ENCODE measurements at places on chromosomes 13 and 19.

DNA sequence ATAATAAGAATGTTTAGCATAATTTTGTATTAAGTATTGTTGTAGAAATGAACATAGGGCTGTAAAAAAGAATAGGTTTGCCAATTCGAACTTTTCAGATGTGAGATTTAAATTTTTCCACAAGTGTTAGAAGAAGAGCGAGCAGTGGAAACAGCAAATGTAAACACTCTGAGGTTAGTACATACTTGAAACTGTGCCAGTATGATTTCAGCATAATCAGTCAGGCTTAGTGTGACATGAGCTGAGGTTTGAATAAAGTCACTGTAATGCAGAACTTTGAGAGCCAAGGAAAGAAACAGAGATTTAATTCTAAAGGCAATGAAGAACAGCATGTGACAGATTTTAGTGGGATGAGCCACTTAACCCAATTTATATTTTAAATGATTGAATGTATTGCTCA, 2166.4 kb downstream of the PCDH9 start:
- DNase-seq: no peak

- no peak for DNase-seq
Observed at GRCh38 chr13:110262508-110263291, 44.3 kb downstream of the COL4A1 start.

GRCh38 chr13:112764864-112765561, 75.2 kb downstream of the ATP11A start:
- no peak for DNase-seq

DNA sequence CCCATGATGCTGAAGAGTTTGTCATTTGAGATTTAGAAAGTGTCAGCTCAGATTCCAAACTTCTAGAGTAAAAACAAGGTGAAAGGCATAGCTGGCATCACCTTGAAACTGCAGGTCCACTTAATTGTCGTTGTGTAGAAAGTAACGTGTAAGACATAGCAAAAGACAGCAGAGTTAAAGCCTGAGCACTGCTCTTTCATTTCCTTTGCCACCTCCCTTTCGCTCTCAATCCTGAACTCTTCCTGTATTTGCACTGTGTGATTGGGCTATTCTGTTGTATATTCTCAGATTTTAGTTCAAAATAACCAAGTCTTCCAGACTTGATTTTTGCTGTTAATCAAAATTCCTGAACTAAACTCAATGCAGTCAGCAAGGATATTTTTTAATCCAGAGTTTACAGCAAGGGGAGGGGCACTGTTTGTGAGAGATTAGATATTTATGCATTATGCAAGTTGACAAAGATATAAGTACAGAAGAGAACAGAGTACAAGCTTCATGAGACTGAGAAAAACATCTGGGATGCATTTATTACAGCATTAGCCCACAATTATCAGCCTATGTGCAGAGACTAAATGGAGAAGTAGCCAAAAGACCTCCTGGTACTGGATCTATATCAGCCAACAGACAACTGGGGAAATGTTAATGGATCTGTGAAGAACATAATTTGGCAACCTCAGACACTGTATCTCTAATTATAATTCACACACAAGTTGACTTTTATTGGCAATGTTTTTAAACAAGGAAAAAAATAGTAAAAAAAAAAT, 328.6 kb downstream of the SUCLA2 start:
- DNase-seq: no peak

- DNase-seq: no peak
Observed at GRCh38 chr13:44299152-44299943, 74.3 kb upstream of the SERP2 start.

- DNase-seq: no peak
Observed at GRCh38 chr13:105278943-105279381, 1256.5 kb downstream of the EFNB2 start.

DNA sequence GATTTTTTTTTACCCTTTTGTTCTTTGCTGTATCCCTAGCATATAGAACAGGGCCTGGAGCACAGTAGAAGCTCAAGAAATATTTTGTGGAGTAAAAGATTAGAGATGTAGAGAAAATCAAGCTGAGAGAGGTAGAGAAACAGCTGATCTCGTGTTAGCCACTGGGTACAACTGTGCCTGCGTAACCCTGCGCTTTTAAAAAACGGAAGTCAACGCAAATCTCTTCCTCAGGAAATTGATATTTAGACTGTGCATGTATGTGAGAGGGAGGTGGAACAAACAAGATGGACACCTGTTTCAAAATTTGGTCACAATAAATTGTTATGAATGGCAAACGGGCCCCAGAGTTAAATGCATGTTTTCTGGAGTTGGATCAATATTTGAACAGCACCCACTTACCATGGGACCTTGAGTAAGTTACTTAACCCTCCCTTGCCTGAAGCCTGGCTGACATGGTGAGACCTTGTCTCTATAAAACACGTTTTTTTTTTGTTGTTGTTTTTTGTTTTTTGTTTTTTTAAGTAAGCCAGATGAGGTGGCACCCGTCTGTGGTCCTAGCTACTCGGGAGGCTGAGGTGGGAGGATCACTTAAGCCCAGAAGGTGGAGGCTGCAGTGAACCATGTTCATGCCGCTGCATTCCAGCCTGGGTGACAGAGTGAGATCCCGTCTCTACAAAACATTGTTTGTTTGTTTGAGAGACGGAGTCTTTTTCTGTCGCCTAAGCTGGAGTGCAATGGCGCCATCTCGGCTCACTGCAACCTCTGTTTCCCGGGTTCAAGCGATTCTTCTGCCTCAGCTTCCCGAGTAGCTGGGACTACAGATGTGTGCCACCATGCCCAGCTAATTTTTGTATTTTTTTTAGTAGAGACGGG, 3.3 kb upstream of the EPOR start:
- no peak for DNase-seq

GRCh38 chr13:37534676-37535075, 63.9 kb downstream of the POSTN start:
- no peak for DNase-seq
